ENCODE measurements at places on chromosomes 7 and 10. TPM values are rescaled to one million over a fixed set of nuclear protein-coding genes. Genes with fewer than 3 reads are reported as not detected.

DNA sequence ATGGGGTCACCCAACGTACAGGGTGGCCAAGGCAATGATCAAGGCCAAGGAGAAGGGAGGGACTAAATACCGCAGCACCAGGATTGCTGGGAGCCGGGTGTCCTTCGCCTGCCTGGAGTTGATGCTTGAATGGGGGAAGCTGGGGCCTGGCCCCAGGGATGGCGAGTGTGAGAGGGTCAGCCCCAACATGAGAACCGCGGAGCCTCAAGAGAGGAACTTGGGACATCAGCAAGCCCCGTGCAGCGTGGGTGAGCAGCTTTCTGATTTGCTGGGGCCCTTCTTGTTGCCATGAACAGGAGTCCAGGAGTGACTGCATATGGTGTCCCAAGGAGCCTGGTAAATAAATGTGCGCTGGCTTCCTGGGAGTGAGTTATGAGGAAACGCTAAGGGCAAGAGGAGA is 72.8 kb upstream of the PITRM1 start:
- no peaks in the 10 kb centered on the region for H3K36me3 ChIP-seq
- H3K27ac ChIP-seq = no peak overlapping the region
- H3K27me3 ChIP-seq = no peaks in the 10 kb centered on the region

GRCh38 chr7:152312316-152312715 is 123.5 kb downstream of the KMT2C start:
- H3K36me3 ChIP-seq = peaks cover 17% of the 10 kb centered on the region
- no peaks in the 10 kb centered on the region for H3K27me3 ChIP-seq
- no peak for DNase-seq
- H3K4me3 ChIP-seq = no peak overlapping the region

DNA sequence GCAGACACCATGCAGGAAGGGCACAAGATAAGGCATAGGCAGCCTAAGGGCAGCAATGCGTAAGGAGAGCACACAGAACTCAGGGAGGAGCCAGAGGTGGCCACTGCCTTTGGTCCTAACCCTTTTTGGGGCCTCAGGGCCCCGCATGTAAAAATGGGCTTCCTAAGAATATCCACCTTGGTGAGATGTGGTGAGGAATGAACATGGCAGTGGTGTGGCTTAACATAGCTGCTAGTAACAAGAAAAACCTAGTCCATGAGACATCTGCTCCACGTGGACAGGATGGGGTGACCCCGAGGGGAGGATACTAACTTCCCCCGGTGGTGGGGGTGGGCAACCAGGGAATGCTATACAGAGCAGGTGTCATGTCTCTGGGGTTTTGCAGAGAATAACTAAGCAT is 18.0 kb downstream of the MAT1A start:
- H3K27ac ChIP-seq = no peak overlapping the region
- peaks cover 7% of the 10 kb centered on the region for H3K27me3 ChIP-seq
- DNase-seq = no peak

DNA sequence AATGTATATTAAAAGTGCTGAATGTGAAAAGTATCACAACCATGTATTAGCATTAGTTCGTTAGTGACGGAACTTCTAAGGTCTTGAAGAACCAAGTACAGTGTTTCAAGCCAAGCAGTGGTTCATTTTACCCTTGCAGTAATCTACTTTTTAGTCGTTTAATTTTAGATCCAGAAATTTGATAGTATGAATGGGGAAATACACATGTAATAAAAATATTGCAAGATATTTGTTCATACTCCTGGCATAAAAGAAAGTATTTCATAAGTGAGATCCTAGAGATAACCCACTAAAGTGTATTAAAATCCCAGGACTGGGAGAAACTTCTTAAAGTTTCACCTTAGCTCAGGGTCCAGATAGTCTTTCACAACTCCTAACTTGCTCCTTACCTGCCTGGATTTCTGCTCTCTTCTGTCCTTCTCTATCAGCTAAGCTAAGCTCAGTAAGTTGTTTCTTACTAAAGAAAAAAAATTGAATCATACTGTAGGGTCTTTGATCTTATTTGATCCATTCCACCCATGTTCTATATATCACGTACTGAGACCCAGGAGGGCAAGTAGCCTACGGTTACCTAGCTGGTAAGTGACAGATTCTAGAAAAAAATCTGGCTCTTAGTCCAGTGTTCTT is 1.5 kb downstream of the BCAP29 start:
- peak; percentile 24 for DNase-seq
- no peaks in the 10 kb centered on the region for H3K27me3 ChIP-seq
- H3K36me3 ChIP-seq = peaks cover 14% of the 10 kb centered on the region
- H3K4me3 ChIP-seq = peak overlapping the region; percentile 98

DNA sequence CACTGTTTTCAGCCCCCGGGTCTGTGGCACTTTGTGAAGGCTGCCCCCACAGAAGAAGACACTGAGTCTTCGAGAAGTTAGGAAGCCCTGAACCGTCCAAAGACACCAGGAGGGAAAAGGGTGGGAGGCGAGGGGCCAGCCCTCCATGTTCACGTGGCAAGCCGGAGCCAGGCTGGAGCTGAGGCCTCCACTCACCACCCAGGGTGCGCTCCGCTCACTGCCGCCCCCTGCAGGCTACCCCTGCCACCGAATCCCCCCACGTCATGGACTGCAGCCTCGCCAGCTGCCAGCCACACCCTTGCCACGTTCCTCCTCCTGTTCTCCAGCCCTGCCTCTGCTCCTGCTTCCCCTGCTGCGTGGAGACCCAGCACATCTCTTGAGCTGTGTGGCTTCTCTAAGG is 59.0 kb upstream of the EN2 start:
- no peaks in the 10 kb centered on the region for H3K36me3 ChIP-seq
- H3K4me1 ChIP-seq = no peaks in the 10 kb centered on the region
- H3K27me3 ChIP-seq = 0 out of 2 replicates have a peak, but pooled peaks cover 5% of the 10 kb centered on the region
- H3K4me3 ChIP-seq = no peak overlapping the region
- DNase-seq = no peak
- H3K27ac ChIP-seq = no peak overlapping the region

DNA sequence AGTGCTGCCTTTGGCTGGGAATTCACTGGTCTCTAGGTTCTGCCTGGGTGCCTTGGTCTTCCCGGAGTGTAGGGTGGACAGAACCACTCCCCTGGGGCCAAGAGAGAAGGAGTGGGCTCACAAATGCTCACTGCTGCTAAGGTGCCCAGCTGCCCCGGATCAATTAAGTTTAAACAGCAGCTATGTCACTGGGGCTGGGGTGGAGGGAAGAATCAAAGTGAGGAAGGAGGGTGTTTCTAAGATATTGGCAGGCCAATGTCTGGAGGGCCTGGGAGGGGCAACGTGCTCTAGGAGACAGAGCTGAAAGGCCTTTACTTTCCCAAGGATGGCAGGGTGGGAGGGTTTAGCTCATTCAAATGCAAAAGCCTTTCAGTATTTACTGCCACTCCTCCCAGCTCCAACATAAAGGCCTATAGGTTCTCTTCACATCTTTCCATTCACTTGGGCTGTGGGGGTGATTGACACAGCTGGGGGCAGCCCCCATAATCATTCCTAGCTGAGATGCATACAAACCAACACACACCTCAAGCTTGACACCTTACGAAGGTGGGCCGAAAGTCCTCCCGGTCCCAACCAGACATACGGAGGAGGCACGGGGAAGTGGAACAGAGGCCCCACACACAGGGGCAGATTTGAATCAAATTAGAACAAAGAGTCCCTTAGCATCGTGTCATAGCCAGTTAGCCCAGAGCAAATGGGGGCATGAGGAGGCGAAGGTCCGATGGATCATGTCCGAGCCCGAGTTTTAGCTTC is 108.0 kb upstream of the EFCAB10 start:
- H3K4me3 ChIP-seq = no peak overlapping the region
- H3K27ac ChIP-seq = no peak overlapping the region
- H3K4me1 ChIP-seq = peaks cover 5% of the 10 kb centered on the region
- H3K36me3 ChIP-seq = no peaks in the 10 kb centered on the region
- DNase-seq = no peak

GRCh38 chr7:373818-374705 is 84.1 kb downstream of the FOXL3 start:
- no peak overlapping the region for H3K27ac ChIP-seq
- no peaks in the 10 kb centered on the region for H3K36me3 ChIP-seq
- no peak for DNase-seq
- H3K4me3 ChIP-seq = no peak overlapping the region

DNA sequence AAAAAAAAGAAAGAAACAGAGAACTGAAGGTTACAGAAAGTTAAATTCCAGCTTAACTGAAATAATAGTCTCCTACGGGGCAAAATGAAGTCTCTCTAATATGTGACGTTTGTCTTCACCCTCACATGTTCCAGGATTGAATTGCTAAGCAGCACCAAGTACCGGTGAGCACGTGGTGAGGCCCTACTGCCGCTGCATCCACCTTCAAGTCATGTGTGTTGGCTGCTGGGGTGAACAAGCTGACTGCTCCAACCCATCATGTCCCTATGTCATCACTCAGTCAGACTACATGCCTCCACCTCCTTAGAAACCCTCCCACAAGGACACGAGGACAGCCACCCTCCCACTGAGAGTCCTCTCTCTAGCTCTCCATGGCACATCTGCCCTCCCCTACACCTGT is 35.4 kb upstream of the NPFFR1 start:
- H3K4me1 ChIP-seq = no peaks in the 10 kb centered on the region
- H3K4me3 ChIP-seq = no peak overlapping the region
- no peak overlapping the region for H3K27ac ChIP-seq
- no peaks in the 10 kb centered on the region for H3K27me3 ChIP-seq
- H3K36me3 ChIP-seq = no peaks in the 10 kb centered on the region

DNA sequence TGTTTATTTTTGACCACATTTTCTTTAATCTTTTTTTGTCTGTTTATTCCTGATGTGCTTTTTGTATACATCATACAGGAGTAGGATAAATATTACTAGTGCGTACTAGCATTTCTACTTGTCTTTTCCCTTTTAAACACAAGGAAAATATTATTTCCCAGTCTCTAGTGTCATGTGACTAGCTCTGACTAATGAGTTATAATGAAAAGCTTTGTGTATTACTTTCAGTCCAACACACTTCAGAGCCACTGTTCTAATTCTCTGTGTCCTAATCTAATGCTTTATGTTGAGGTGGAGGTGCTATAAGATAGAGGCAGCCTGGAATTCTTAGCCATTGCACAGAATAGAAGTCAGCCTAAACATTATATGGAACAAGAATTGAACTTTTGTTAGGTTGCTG is 65.0 kb upstream of the RAB18 start:
- no peak overlapping the region for H3K4me3 ChIP-seq
- no peaks in the 10 kb centered on the region for H3K4me1 ChIP-seq
- peak; percentile 19 for DNase-seq
- H3K36me3 ChIP-seq = no peaks in the 10 kb centered on the region
- no peaks in the 10 kb centered on the region for H3K27me3 ChIP-seq
- no peak overlapping the region for H3K27ac ChIP-seq

DNA sequence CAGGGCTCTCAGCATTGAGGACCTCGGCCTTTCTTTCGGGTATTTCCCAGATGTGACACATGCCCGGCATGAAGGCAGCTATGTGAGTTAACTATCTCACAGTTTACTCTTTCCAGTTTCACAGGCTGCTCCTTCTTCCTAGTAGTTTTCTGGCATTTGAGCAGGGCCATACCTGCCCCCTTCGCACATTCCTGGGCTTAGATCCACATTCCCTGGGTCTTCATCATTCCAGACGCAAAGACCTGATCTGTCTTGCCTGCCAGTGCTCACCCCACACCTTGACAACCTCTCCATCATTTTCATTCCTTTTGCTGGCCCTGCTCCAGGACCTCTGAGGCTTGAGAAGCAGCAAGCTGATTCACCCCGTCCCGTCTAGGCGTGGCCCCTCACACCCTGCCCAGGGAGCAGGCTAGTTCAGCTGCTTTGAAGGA is 227.5 kb downstream of the WDR11 start:
- H3K4me3 ChIP-seq = no peak overlapping the region
- DNase-seq = no peak
- no peaks in the 10 kb centered on the region for H3K4me1 ChIP-seq

DNA sequence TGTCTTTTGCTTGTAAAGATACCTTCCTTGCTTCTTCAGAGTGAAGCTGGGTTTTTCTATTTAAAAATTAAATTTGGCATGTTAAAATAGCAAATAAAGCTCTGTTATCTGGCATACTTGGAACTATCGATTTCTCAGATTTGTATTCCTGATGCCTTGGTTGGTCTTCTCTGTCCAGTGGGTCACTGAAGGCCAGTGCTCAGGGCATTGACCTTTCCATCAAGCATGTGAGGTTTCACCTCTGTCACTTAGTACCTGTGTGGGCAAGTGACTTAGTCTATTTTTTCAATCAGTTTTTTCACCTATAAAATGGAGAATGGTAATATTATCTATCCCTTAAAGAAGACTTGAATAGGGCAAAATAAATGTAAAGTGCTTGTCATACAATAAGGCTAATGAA is 311.3 kb downstream of the BICC1 start:
- peaks cover 38% of the 10 kb centered on the region for H3K4me1 ChIP-seq
- H3K4me3 ChIP-seq = no peak overlapping the region
- H3K27me3 ChIP-seq = no peaks in the 10 kb centered on the region
- no peak overlapping the region for H3K27ac ChIP-seq
- no peak for DNase-seq
- peaks cover 33% of the 10 kb centered on the region for H3K36me3 ChIP-seq

GRCh38 chr10:116683166-116683565 is 59.2 kb downstream of the HSPA12A start:
- no peak for DNase-seq
- peaks cover 5% of the 10 kb centered on the region for H3K4me1 ChIP-seq
- H3K36me3 ChIP-seq = no peaks in the 10 kb centered on the region
- no peak overlapping the region for H3K27ac ChIP-seq
- no peak overlapping the region for H3K4me3 ChIP-seq

GRCh38 chr10:86362129-86362527 is 4.5 kb downstream of the GRID1 start:
- no peak overlapping the region for H3K4me3 ChIP-seq
- H3K27ac ChIP-seq = no peak overlapping the region
- H3K4me1 ChIP-seq = no peaks in the 10 kb centered on the region
- no peak for DNase-seq
- H3K27me3 ChIP-seq = peaks cover 22% of the 10 kb centered on the region

- H3K36me3 ChIP-seq = no peaks in the 10 kb centered on the region
- H3K4me1 ChIP-seq = peaks cover 18% of the 10 kb centered on the region
- no peak overlapping the region for H3K4me3 ChIP-seq
- H3K27ac ChIP-seq = no peak overlapping the region
- no peaks in the 10 kb centered on the region for H3K27me3 ChIP-seq
Observed at GRCh38 chr10:132626761-132627665, 89.4 kb downstream of the INPP5A start.

SPDYE11 gene
- not detected for total RNA-seq

OR2AE1 gene
- not detected for total RNA-seq

Measured in GM23248 (cell line).